T-helper 17 cell (primary cell): ENCODE measurements at places on chromosomes 3 and 15.
A peak's percentile ranks its signal among the peaks of the same experiment; 100 is the strongest.

- no peak for DNase-seq
These were observed 84.3 kb downstream of the ADAMTS7 start for GRCh38 chr15:78726870-78727551.

GRCh38 chr3:71425491-71426071 lies 157.9 kb downstream of the FOXP1 start:
- DNase-seq: no peak

DNA sequence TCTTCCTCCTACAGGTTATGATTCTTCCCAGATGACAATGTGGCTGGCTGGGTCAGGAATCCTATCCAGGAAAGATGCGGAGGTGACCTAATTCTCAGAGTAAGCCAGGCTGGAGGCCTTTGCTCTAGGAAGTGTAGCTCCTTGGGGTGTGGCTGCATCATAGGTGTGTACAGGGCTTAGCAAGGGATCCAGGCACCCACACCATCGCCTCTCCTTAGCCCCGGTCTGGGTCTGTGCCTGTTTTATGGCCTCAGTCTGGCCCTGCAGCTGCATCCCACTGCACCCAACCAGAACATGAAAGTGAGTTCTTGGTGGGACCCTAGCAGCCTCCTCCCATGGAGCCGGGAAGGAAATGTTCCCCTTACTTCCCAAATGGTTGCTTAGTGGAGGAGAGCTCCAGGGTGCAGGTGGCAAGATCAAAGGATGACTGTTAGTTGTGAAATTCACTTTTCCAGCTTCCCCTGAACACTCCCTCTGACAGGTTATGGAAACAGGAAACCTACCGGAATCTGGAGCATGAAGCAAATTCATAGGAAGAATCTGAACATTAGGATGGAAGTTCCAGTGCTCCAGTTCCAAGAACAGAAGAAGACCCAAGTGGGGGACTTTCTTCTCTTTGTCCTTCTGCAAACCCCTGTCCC lies 2.7 kb upstream of the AMOTL2 start:
- DNase-seq: no peak

DNA sequence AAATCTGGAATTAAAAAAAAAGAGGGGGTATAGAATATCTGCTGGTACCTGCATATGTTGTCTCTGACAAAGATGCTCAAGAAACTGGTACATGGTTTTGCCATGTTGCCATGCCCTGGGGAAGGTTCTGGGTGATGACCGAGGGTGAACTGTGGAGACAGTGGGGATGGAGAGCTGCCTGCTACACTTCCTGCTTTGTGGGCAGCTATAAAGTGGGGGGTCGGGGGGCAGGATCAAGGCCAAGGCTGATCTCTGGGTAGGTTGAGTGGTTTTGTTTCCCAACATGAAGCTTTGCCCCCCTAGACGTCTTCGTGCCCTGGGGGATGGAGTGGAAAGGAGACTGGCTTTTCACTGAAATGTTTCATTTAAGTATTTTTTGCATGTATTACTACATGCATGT lies 74.6 kb downstream of the IQSEC1 start:
- no peak for DNase-seq

- DNase-seq: no peak
These were observed 116.2 kb upstream of the KCNMB2 start for GRCh38 chr3:178420033-178420432.

DNA sequence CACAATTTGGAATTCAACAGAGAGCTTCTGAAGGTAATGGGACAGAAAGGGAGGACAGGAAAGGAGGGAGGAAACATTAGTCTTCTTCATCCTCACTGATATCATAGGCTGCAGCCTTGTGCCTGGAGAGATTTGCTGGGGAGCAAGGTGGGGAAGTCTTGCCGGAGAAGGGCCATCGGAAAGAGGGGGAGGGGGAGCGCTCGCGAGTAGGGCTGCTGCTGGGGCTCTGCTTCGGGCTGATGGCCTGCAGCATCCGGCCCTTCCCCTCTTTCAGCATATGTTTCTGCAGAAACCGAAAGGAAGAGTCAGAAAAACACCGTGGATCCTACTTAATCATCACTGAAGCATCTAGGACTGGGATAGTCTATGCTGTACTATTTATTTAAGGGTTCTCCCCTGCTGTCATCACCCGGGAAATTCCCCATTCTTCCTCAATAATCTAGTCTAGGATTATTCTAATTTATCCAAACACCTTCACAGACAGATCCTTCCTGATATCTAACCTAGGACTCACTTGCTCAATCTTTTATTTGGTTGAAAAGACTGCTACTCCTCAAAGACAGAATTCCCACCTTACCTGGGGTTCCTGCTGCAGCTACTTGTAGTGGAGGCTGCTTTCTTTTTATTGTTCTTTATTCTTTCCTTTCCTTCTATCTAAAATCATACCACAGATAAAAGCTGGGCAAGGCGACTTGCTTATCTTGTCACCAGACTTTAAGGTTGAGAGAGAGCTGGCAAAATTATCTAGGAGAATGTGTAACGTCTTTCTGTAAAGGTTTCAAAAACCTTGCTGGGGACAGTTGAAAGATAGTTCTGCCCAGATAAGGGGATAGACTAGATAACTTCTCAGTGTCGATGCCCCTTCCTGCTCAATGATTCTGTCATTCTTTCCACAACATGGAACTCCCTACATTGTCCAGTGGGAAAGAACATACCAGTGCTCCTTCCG lies 22.6 kb downstream of the SLC51A start:
- DNase-seq: no peak

DNA sequence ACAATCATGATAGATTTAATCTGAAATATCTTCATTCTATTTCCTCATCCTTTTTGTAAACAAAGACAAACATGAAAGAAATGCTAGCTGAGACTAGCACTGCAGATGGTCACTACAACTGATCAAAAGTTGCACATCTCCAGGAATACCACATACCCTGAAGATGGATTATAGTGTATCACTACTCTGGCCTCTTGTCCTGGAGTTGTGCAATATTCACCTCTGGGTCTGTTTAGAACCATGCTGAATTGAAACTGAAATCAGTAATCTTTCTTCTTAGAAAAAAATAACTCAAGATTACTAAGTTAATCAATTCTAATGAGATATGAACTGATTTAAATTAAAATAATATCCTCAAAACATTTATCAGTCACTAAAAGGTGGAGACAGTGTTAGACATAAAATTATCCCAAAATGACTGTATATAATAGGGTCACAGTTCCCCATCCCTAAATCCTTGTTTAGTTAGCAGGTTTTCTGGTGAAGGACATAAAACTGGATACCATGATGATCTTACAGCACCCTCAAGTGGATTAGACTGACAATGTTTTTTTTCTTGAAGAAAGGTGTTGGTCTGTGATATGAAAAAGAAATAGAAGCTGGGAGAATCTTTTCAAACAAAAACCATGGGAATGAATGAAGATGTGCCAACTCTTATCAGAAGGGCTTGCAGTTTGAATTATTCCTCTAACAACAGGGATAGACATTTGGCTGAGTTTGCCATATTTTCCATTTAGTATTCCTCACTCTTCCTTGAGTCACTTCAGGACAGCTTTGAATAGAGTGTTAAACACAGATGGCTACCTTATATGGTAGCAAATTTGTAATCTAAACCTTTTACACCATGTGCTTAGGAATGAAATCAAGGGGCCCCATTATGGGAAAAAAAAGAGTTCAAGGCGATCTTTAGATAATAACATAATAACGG lies 7.1 kb upstream of the TTC14 start:
- no peak for DNase-seq

DNA sequence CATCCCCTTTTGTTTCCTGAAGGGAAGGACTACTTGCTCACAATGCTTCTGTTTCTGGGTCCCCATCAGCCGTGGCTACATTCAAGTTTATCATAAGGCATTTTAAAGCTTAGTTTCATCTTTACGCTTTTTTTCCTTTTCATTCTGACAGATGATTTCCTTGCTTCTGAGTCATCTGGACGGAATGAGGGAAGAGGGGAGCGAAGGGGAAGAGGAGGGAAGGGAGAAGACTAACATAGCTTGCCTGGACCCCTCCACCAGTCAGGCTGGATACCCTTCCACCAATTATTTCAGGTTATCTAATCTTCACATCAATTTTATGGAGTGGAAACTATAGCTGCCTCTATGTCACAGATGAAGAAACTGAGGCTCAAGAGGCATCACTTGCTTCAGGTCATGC lies 27.6 kb downstream of the FAM3D start:
- DNase-seq: no peak

DNA sequence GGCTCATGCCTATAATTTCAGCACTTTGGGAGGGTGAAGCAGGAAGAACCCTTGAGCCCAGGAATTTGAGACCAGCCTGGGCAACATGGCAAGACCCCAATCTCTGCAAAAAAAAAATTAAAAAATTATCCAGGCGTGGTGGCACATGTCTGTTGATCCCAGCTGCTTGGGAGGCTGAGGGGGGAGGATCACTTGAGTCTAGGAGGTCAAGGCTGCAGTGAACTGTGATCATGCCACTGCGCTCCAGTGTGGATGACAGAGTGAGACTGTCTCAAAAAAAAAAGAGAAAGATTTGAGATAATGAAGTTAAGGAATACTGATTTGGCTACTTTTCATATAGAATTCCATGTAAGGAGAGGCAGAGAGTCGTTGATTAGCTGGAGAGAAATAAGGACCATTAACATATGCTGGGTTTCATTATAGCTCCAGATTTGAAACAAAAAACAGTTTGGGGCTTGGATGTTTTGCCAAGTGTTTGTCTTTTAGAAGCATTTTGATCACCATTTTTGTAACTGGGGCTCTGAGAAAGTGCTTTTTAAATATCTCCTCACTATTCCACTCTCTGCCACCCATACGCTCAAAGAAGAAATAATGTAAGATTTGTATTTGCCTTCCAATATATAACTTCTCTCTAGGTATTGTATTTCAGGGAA lies 214.2 kb downstream of the FEZF2 start:
- no peak for DNase-seq

DNA sequence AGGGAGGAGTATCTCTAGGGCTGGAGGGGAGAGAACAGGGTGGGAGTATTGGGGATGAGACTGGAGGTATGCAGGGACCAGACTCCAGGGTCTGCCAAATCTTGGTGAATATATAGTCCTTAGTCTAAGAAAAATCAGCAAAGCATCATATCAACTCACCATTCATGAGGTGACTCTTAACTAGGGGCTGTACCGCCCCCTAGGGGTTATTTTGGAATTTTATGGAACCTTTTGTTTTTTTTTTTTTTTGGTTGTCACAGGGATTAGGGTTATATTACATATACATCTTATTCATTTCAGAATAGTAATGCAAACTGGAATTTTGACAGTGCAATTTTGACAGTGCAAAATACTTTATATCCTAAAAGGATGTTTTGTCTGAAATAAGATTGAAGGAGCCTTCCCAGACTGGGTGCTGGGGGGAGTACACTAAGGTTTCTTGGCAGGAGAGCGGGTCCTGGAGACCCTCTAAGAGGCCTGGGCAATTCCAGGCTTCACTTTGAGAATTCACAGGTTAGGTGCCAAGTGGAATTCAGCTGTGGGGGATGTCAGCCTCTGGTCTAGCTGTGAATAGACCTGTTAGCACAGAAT lies 7.5 kb downstream of the CMTM7 start:
- DNase-seq: peak; percentile 35

DNA sequence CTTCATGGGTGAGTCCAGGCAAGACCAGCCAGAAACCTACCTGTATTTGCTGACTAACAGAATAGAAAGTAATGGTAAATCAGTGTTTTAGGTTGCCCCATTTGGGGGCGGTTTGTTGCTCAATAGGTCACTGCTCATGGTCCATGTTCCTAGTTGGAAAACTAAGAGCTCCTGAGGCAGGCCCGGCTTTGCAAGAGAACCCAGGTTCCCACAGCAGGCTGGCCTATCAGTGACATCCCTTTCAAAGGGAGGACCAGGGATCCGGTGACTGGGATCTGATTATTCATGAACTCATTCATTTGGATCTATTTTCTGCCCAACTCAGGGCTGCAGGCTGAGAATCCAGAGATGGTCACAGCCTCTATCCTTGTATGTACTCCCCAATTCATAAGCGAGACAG lies 163.9 kb downstream of the WNT7A start:
- no peak for DNase-seq

DNA sequence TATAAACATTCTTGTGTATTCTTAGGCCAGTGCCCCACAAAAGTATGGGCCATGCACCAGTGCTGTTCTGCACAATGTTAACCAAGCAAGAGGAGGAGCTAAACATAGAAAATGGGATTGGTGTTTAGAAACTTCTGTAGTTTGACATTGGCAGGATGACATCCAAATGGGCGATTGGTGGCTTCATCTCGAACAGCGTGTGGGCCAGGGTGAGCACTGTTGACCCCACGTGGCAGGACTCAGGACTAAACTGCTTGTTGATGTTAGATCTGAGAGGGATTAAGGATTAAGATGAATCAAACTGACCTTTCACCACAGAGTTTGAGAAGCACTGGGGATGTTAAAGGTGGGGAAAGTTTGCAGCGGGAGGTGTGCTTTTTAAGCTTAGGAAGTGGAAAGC lies 31.9 kb downstream of the ZNF710 start:
- DNase-seq: no peak

- DNase-seq: no peak
These were observed 3.0 kb downstream of the SELENOT start for GRCh38 chr3:150605998-150606641.

GRCh38 chr3:194043516-194043915 lies 92.4 kb upstream of the HES1 start:
- DNase-seq: no peak

DNA sequence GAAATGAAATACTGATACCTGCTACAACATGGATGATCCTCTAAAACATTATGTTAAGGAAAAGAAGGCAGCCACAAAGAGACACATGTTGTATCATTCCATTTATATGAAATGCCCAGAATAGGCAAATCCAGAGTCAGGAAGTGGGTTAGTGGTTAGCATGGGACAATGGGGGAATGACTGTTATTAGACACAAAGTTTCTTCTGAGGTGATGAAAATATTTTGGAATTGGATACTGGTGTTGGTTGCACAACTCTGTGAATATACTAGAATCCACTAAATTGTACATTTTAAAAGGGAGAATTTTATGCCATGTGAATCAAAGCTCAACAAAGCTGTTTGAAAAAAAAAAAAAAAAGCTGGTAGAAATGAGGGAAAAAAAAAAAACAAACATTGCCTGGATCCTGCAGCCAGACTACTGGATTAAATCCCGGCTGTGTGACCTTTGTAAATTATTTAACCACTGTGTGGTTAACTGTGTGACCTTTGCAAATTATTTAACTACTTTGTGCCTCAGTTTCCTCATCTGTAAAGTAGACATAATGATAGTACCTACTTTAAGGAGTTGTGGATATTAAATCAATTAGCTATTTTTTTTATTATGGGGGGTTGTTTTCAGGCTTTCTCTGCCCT lies 75.6 kb upstream of the PRICKLE2 start:
- no peak for DNase-seq

- DNase-seq: no peak
These were observed 43.8 kb downstream of the ADAMTSL3 start for GRCh38 chr15:83697716-83698115.

- no peak for DNase-seq
These were observed 6.7 kb downstream of the EPHA3 start for GRCh38 chr3:89113893-89114840.

- no peak for DNase-seq
These were observed 1.3 kb downstream of the RAP2B start for GRCh38 chr3:153163393-153163724.

GRCh38 chr3:76024640-76025039 lies 239.3 kb upstream of the ZNF717 start:
- no peak for DNase-seq
